ENCODE measurements at places on chromosomes 5 and 9.

- no peaks in the 10 kb centered on the region for H3K27me3 ChIP-seq
- no peak for DNase-seq
- H3K27ac ChIP-seq, result no peak within 1 kb of the TSS
- peaks cover 23% of the 10 kb centered on the region for H3K4me1 ChIP-seq
- peak within 1 kb of the TSS; percentile 72 for H3K4me3 ChIP-seq
- no peaks in the 10 kb centered on the region for H3K36me3 ChIP-seq
These were observed at the start of gene CD14 for GRCh38 chr5:140633021-140633471. Gene CD14, minus strand, starts transcription at chr5:140633175. Its CDS starts 104 bp downstream, at chr5:140633071.

- H3K4me3 ChIP-seq, result no peak overlapping the region
- no peak for DNase-seq
- H3K36me3 ChIP-seq, result no peaks in the 10 kb centered on the region
- peaks cover 31% of the 10 kb centered on the region for H3K4me1 ChIP-seq
- peak overlapping the region; percentile 42 for H3K27ac ChIP-seq
These were observed 44.0 kb downstream of the PFDN1 start for GRCh38 chr5:140258873-140259272.

DNA sequence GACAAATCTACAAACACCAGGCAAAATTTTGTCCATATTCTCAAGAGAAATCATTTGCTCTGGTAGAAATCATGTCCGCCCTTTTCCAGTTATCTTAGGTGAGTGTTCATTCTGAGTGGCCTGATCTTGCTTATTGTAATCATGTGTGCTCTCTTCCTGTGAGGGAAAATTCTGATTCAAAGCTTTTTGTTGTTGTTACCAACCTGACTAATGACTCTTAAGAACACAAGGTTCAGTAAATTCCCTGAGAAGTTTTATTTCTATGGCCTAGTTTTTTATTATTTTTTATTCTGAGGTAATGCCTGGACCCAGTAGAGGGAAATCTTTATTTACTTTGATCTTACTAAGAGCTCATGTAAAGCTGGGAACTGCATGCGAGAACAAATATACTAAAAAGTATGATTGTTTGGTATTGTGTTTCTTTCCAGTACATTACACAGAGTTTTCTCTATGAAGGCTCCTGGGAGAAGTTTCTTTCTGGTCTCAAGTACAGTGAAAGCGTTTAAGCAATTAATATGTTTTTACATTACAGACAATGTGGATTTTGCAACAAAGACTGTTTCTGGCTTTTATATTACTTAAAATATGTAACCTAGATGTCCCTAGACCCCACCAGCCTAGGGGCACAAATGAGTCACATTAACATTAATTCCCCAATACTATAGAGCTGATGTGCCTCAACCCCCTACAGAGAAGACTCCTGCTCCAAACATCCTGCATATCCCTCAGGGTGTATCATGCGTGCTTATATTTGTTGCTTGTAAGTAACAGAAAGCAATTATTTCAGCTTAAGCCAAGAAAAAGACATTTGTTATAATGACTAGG is 138.1 kb downstream of the TMEM167A start:
- no peak for DNase-seq
- H3K4me1 ChIP-seq, result no peaks in the 10 kb centered on the region
- no peak overlapping the region for H3K4me3 ChIP-seq
- H3K27ac ChIP-seq, result no peak overlapping the region
- H3K36me3 ChIP-seq, result no peaks in the 10 kb centered on the region

DNA sequence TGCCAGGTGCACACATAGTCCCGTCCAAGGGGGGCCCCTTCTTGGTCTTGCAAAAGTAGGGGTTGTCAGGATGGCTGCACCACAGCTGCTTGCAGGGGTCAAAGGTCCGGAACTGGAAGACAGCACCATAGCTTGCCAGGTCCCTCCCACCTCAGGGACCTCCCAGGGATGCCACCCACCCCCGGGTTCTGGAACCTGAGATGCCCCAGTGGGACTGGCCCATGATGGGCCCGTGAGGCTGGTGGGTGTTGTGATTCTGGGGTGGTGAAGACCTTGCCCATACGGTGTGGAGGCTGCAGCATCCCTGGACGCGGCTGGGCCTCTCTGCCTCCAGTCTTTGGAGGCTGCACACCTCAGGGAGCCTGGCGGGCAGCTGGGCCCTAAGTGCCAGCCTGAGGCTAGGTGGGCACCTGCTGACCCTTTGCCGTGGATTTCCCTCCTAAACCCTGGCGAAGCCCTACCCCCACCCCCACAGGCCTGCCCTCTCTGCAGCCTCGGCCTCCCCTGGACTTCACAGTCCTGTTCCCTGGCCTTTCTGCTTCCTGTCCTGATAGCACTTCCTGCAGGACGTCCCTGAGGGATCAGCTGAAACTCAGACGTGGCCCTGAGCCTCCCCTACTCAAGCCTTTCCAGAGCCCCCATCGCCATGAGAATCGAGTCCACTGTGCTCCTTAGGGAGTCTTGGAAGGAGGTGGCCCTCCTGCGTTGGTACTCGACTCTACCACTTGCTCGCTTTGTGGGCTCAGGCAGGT is 92.1 kb downstream of the ZNF354C start:
- no peaks in the 10 kb centered on the region for H3K36me3 ChIP-seq
- H3K27me3 ChIP-seq, result no peaks in the 10 kb centered on the region
- H3K27ac ChIP-seq, result no peak overlapping the region
- no peak overlapping the region for H3K4me3 ChIP-seq
- H3K4me1 ChIP-seq, result no peaks in the 10 kb centered on the region

DNA sequence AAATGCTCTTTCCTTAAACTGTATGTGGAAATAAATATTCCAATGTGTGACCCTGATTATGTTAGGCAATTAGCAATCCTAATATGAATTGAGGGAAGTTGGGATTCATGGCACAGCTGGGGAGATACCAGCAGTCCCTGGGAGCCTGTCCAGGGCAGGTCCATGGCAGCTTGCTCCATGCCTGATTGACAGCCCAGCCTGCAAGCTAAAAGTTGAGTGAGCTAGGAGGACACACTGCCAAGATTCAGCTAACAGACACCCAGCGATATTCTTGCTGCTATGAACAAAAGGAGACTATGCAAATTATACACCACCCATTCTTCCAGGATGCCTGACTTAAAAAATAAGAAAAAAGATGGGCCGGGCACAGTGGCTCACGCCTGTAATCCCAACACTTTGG is 6.2 kb downstream of the TGFBI start:
- no peak for DNase-seq
- no peak overlapping the region for H3K4me3 ChIP-seq
- H3K36me3 ChIP-seq, result no peaks in the 10 kb centered on the region

DNA sequence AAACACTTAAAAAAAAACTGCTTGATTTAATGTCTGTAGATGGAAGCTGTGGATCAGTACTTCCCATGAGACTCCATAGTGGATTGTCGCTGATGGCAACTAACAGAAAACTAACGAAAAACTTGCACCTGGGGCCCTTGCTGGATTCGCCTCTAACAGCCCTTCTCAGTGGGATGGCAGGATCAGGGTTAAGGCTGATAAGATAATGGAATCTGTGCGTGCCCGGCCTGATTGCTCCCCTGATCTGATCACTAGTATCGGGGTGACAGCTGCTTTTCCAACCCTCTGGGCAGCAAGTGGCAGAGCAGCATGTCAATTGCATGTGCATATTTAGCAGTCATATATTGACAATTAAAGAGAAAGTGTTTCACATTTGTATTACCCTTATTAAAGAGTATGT is 185.8 kb upstream of the ELAVL2 start:
- no peaks in the 10 kb centered on the region for H3K36me3 ChIP-seq
- no peak for DNase-seq
- H3K4me1 ChIP-seq, result no peaks in the 10 kb centered on the region
- no peak overlapping the region for H3K4me3 ChIP-seq
- H3K27me3 ChIP-seq, result no peaks in the 10 kb centered on the region
- no peak overlapping the region for H3K27ac ChIP-seq

GRCh38 chr5:159419576-159419975 is 89.3 kb upstream of the IL12B start:
- DNase-seq, result no peak
- no peak overlapping the region for H3K4me3 ChIP-seq
- no peaks in the 10 kb centered on the region for H3K27me3 ChIP-seq
- H3K4me1 ChIP-seq, result no peaks in the 10 kb centered on the region
- H3K27ac ChIP-seq, result no peak overlapping the region
- H3K36me3 ChIP-seq, result no peaks in the 10 kb centered on the region

- H3K4me1 ChIP-seq, result peaks cover 9% of the 10 kb centered on the region
- H3K36me3 ChIP-seq, result peaks cover 16% of the 10 kb centered on the region
- no peak for DNase-seq
- H3K27me3 ChIP-seq, result no peaks in the 10 kb centered on the region
- H3K27ac ChIP-seq, result no peak overlapping the region
- peak overlapping the region; percentile 90 for H3K4me3 ChIP-seq
These were observed 902 bp downstream of the THG1L start for GRCh38 chr5:157732130-157732514.

DNA sequence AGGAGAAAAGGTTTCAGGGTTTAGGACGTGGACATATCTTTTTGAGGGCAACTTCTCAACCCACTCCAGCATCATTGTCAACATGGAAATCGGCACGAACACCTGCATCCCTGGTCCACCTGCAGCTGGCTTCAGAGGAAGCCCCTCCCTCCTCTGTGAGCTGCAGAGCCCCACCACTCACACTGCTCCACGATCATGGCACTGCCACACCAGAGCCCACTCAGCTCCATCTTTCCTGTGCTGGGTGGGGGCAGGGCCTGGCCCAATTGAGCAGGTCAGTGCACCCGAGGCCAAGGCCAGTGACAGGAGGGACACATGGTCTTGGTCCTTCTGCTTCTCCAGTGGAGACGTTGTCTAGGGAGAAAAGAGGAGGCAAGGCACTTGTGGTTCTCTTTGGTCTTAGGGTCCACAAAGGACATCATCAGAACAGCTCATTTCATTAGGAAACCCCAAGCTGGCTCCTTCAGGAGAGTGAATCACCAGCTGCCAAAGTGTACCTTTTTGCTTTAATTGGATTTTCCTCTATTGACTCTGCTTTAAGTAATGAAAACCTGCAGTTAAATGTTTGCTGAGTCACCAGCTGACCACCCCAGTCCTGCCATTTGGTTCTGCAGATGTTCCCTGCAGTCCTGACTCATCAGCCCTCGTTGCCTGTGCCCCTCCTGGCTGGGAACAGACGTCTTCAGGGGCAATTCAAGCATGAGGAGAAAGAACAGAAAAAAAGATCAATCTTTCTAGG is 56.2 kb downstream of the UBE2QL1 start:
- H3K27ac ChIP-seq, result no peak overlapping the region
- no peak overlapping the region for H3K4me3 ChIP-seq
- DNase-seq, result no peak
- H3K27me3 ChIP-seq, result peaks cover 9% of the 10 kb centered on the region
- H3K4me1 ChIP-seq, result no peaks in the 10 kb centered on the region
